Naive B cell (primary cell): ENCODE measurements at places on chromosomes 7 and 10. TPM values are rescaled to one million over a fixed set of nuclear protein-coding genes. Genes with fewer than 3 reads are reported as not detected.

GRCh38 chr7:133290676-133291333 lies 37.9 kb downstream of the EXOC4 start:
- DNase-seq: no peak
- peaks cover 53% of the 10 kb centered on the region for H3K36me3 ChIP-seq
- H3K4me1 ChIP-seq: peaks cover 12% of the 10 kb centered on the region
- H3K4me3 ChIP-seq: no peak overlapping the region

SYCE1 gene
- not detected for polyA plus RNA-seq

DNA sequence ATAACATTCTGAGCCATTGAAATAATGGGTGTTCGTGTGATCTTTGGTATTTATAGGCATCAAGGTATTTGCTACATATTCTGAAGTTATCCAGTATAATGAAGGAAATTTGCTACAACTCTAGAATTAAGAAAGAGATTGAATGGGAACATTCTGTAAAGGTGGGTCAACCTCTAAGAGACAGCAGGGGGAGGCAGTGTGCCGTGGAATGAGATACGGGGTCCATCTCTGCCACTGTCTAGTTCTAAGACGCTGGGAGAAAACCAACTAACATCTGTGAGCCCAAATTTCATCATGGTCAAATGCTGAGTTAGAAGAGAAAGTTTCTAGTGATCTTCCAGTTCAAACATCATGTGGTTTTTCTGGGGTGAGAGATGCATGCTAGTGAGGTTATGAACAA lies 368.9 kb downstream of the SORCS1 start:
- no peak overlapping the region for H3K4me3 ChIP-seq
- no peak for DNase-seq

DNA sequence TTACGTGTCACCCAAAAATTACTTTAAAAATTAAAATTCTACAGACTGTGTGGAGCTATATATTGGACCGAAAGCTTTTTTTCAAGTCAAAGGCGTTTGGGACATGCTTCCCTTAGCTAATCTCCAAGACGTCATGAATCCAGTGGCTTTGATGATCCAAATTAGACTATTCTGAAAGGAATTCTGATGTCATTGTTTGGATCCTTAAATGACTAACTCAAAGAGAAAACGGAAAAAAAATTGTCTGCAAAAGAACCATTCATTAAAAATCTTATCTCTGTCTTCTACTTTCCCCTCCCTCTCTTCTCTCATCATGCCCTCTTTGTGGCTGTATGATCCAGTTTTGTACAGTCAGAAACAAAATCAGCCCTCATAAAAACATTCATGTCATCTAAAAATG lies 161.8 kb downstream of the ETV1 start:
- no peaks in the 10 kb centered on the region for H3K27me3 ChIP-seq
- H3K4me1 ChIP-seq: no peaks in the 10 kb centered on the region
- no peak overlapping the region for H3K27ac ChIP-seq
- no peaks in the 10 kb centered on the region for H3K36me3 ChIP-seq

- H3K27ac ChIP-seq: no peak overlapping the region
- H3K4me1 ChIP-seq: no peaks in the 10 kb centered on the region
- H3K36me3 ChIP-seq: no peaks in the 10 kb centered on the region
Observed at GRCh38 chr7:91630581-91631380, 249.7 kb downstream of the MTERF1 start.

LRRC17 gene
- not detected for polyA plus RNA-seq

GRCh38 chr10:62627983-62628382 lies 176.5 kb upstream of the ADO start:
- no peaks in the 10 kb centered on the region for H3K27me3 ChIP-seq
- H3K4me1 ChIP-seq: peaks cover 32% of the 10 kb centered on the region
- no peaks in the 10 kb centered on the region for H3K36me3 ChIP-seq
- no peak overlapping the region for H3K27ac ChIP-seq

RINT1 gene
- polyA plus RNA-seq: 11.0 TPM

GRCh38 chr10:115706488-115707076 lies 566.4 kb downstream of the GFRA1 start:
- H3K4me3 ChIP-seq: no peak overlapping the region
- H3K4me1 ChIP-seq: no peaks in the 10 kb centered on the region
- no peak overlapping the region for H3K27ac ChIP-seq
- DNase-seq: no peak

TRPV6 gene
- polyA plus RNA-seq: not detected

CFAP69 gene
- polyA plus RNA-seq: not detected

- no peak overlapping the region for H3K4me3 ChIP-seq
- H3K27ac ChIP-seq: no peak overlapping the region
- H3K4me1 ChIP-seq: peaks cover 8% of the 10 kb centered on the region
- H3K36me3 ChIP-seq: peaks cover 55% of the 10 kb centered on the region
- no peak for DNase-seq
Observed at GRCh38 chr10:122850705-122851640, 5.3 kb upstream of the CUZD1 start.

DNA sequence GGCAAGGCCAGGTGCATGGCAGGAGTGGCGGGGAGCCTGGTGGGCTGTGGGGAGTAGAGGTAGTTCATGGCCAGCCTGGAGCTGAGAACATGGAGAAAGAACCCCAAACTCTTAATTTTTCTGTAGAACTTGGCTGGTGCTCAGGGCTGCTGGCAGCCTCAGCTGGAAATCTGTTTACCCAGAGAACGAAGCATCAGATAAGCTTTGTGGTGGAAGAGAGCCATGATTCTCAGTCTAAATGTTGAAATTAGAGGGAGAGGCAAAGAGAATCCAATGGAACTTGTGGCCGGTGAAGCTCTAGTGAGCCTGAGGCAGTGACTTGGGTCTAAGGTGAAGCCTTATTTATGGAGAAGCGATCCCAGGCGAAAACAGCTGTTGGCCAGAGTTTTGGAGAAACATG lies 126.4 kb downstream of the CCDC3 start:
- H3K27me3 ChIP-seq: peaks cover 3% of the 10 kb centered on the region
- DNase-seq: no peak
- H3K27ac ChIP-seq: no peak overlapping the region
- H3K36me3 ChIP-seq: no peaks in the 10 kb centered on the region
- peaks cover 3% of the 10 kb centered on the region for H3K4me1 ChIP-seq

FAM53B gene
- polyA plus RNA-seq: 29.8 TPM

GRCh38 chr10:72244573-72245038 lies 28.5 kb upstream of the ASCC1 start:
- H3K36me3 ChIP-seq: peaks cover 4% of the 10 kb centered on the region
- no peaks in the 10 kb centered on the region for H3K27me3 ChIP-seq
- no peak for DNase-seq
- peak overlapping the region; percentile 26 for H3K27ac ChIP-seq
- no peak overlapping the region for H3K4me3 ChIP-seq

RELN gene
- polyA plus RNA-seq: not detected

DNA sequence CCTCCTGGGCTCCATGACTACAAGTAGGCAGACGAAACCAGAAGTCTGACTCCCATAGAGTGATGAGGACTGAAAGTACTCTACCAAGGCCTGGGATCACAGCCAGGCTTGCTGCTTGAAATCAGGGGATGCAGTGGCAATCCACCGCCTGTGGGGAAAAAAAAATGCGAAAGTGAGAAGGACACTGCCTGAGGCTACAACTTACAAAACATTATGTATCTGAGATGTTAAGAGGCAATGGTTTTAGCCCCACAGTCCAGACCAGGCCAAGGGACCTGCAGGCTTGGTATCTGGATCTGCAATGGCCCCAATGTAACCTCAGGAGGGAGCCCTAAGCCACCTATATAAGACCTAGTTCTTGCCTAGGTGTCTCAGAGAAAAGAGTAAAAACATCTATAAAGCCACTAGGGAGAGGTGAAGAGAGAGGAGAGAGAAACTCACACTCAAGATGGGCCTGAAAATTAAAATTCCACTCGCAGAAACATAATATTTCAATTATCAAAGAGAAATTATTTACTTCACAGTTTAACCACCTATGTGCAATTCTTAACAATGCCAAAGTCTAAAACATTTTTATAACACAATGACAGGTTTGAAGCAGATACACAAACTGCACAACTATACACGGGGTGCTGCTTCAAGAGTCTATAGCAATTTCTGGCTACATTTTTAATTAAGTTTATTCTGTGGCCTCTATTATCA lies 13.9 kb downstream of the DNAJC1 start:
- H3K36me3 ChIP-seq: no peaks in the 10 kb centered on the region
- H3K27ac ChIP-seq: no peak overlapping the region
- peaks cover 5% of the 10 kb centered on the region for H3K4me1 ChIP-seq
- no peak overlapping the region for H3K4me3 ChIP-seq
- peak; percentile 29 for DNase-seq

TMEM254 gene
- polyA plus RNA-seq: 26.2 TPM

DNA sequence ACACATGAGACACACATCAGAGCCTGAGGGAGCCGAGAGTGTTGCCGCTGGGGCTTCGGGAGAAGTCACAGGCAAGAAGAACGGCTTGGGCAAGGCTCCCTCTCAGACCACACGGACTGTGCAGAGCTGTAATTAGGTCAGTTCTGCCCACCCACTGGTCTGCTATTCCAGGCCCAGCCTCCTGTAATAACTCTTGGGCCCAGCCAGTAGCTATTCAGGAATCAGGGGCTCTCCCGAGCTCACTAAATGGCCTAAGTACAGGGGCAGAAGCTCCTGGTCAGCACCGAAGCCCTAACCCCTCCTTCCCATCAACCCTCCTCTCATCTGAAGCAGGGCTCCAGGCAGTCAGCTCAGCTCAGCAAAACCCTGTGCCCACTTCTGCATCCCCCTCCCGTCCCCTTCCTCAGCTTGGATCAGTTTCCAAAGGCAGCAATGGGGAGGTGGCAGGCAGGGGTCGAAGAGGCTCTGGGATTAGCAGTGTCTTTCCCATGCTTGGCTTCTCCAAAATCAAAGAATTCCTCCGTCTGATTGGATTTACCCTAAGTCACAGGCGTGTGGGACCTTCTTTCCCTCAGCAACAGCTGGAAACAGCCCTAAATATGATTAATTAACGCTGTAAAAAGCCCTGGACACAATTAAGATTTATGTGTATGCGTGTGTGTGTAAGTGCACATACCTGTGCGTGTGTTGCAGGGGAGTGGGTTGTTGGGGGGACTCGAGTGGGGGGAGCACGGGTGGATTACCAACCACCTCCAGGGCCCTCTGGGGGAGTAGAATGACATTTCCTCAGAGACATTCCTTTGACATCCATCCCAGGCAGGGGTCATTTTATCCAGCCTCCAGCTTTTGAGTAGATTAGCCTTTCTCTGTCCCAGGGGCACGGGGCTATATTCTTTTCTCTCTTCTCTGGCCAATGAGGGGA lies 48.4 kb upstream of the BTRC start:
- H3K27me3 ChIP-seq: peaks cover 83% of the 10 kb centered on the region
- no peak overlapping the region for H3K27ac ChIP-seq
- peaks cover 3% of the 10 kb centered on the region for H3K4me1 ChIP-seq
- DNase-seq: no peak
- H3K36me3 ChIP-seq: peaks cover 4% of the 10 kb centered on the region

- H3K4me3 ChIP-seq: peak overlapping the region; percentile 70
- no peak for DNase-seq
- H3K27ac ChIP-seq: peak overlapping the region; percentile 99
- H3K36me3 ChIP-seq: peaks cover 24% of the 10 kb centered on the region
Observed at GRCh38 chr10:48801001-48801421, 116.3 kb downstream of the WDFY4 start.

MEOX2 gene
- not detected for polyA plus RNA-seq

- no peak overlapping the region for H3K4me3 ChIP-seq
- H3K27ac ChIP-seq: no peak overlapping the region
- peaks cover 7% of the 10 kb centered on the region for H3K27me3 ChIP-seq
Observed at GRCh38 chr10:121069061-121069850, 218.1 kb downstream of the WDR11 start.

HHEX gene
- 159 TPM for polyA plus RNA-seq

- peak overlapping the region; percentile 88 for H3K4me3 ChIP-seq
- no peaks in the 10 kb centered on the region for H3K36me3 ChIP-seq
- H3K4me1 ChIP-seq: peaks cover 70% of the 10 kb centered on the region
Observed at GRCh38 chr7:100369105-100369504, 4.2 kb upstream of the PILRA start.

BAMBI gene
- polyA plus RNA-seq: 0.52 TPM

- no peak overlapping the region for H3K4me3 ChIP-seq
- DNase-seq: no peak
- no peak overlapping the region for H3K27ac ChIP-seq
- H3K4me1 ChIP-seq: no peaks in the 10 kb centered on the region
Observed at GRCh38 chr7:12995912-12996469, 308.6 kb downstream of the ARL4A start.

GRCh38 chr7:39978230-39978934 lies 28.3 kb downstream of the CDK13 start:
- peaks cover 6% of the 10 kb centered on the region for H3K36me3 ChIP-seq
- no peak overlapping the region for H3K27ac ChIP-seq
- no peak overlapping the region for H3K4me3 ChIP-seq

ZP3 gene
- polyA plus RNA-seq: 4.0 TPM

GRCh38 chr7:66967029-66967428 lies 28.4 kb downstream of the SBDS start:
- H3K36me3 ChIP-seq: no peaks in the 10 kb centered on the region
- no peak overlapping the region for H3K4me3 ChIP-seq
- no peak overlapping the region for H3K27ac ChIP-seq
- peaks cover 5% of the 10 kb centered on the region for H3K4me1 ChIP-seq
- no peaks in the 10 kb centered on the region for H3K27me3 ChIP-seq

FAM24B gene
- 12.2 TPM for polyA plus RNA-seq

GRCh38 chr7:90298145-90299038 lies 22.7 kb downstream of the FAM237B start:
- peaks cover under 1% of the 10 kb centered on the region for H3K36me3 ChIP-seq
- no peak for DNase-seq
- no peak overlapping the region for H3K4me3 ChIP-seq
- H3K4me1 ChIP-seq: no peaks in the 10 kb centered on the region
- H3K27me3 ChIP-seq: no peaks in the 10 kb centered on the region
- no peak overlapping the region for H3K27ac ChIP-seq

INSYN2A gene
- not detected for polyA plus RNA-seq

INA gene
- not detected for polyA plus RNA-seq

GRCh38 chr10:128116187-128116586 lies 10.0 kb downstream of the MKI67 start:
- H3K36me3 ChIP-seq: no peaks in the 10 kb centered on the region
- no peaks in the 10 kb centered on the region for H3K27me3 ChIP-seq
- no peaks in the 10 kb centered on the region for H3K4me1 ChIP-seq
- no peak overlapping the region for H3K4me3 ChIP-seq

IFIT2 gene
- 15.1 TPM for polyA plus RNA-seq

DNA sequence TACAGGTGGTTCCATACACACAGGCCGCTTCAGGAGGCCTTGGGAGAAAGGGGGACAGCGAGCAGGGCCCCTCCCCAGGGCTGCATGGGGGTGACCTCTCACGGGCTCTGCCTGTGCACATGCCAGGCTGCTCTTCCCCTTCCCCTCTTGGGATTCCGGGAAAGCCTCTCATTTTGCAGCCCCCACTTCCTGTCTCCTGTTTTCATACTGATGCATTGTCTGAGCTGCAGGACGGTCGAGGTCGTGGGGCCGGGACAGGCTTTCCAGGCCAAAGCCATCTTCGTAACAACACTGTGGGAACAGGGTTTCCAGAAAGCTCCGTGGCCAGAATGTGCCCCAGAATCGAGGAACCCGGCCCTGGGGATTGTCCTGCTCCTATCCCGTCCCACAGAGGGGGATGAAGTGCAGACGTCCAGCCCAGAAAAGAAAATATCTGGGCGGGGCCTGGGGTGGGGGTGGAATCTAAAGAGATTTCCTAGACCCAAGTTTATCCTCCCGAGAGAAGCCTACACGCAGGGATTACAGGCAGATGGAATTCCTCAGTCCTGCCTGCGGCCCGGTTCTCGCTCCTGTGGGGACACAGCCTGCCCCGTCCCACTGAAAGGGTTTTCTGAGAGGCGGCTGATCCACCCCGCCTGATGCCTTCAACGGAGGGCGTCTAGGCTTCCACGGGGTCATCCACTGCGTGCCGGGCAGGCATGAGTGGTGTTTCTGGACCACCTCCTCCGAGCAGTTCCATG lies 29.5 kb upstream of the DNAAF5 start:
- no peaks in the 10 kb centered on the region for H3K4me1 ChIP-seq
- peaks cover 17% of the 10 kb centered on the region for H3K36me3 ChIP-seq
- H3K4me3 ChIP-seq: no peak overlapping the region

SLC26A3 gene
- not detected for polyA plus RNA-seq
